ENCODE measurements at places on chromosomes 3 and 15.
A peak's percentile ranks its signal among the peaks of the same experiment; 100 is the strongest.

GRCh38 chr3:156307704-156308103 is 187.3 kb downstream of the KCNAB1 start:
- no peak for DNase-seq

GRCh38 chr3:51510996-51511395 is 11.2 kb upstream of the DCAF1 start:
- no peak for DNase-seq

- no peak for DNase-seq
These were observed 80.8 kb downstream of the RFTN1 start for GRCh38 chr3:16432714-16433113.

DNA sequence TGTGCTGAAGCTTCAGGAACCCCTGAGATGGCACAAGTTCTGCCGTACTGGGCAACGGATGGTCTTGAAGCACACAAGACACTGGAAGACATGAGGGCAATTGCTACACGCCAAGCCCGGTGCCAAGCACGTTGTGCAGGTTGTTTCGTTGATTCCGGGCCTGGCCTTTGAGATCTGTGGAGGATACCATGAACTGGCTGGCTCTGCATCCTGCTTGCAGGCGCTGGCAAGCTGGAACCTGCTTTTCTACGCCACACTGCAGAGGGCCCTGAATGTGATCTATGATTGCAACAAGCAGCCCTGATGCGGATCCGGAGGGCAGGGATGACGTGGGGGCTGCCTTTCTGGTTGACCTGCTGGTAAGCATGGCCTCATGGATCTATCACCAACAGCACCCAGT is 262.5 kb upstream of the ATP10A start:
- no peak for DNase-seq

DNA sequence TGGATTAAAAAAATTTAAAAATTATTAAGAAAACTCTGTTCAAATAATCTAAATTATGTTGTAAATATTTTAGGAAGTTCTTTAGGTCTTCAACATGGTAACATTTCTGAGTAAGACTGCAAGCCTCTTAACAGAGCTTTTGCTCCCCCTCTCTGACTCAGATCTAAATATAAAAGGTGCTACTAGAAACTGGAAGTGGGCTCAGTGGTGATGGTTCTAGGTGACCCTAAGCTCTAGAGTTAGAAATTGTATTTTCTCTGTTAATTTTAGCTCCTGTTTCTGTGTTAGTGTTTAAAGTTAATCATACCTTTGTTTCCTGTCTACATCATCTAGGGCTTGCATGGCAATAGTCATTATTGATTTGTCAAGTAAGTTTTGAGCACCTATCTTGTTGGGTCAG is 159.9 kb upstream of the MEIS2 start:
- DNase-seq = no peak

GRCh38 chr15:55909036-55909811 is 84.2 kb downstream of the NEDD4 start:
- DNase-seq = no peak

DNA sequence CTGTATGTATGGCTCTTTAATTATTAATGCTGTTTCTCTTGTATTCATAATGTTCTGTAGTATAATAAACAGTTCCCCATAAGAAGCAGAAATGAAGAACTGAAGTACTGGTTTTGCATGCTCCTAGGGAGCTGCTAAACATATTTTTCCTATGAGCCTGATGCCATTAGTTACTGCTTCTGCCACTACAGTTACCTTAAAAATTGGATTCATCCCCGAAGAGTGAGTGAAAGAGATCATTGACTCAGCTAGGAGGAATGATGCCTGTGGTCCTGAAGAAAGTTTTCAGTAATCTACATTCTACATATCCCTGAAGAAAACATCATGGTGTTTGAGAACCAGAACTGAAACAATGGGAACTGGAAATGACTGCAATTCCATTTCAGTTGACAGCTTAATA is 37.1 kb upstream of the ST3GAL6 start:
- DNase-seq = no peak

DNA sequence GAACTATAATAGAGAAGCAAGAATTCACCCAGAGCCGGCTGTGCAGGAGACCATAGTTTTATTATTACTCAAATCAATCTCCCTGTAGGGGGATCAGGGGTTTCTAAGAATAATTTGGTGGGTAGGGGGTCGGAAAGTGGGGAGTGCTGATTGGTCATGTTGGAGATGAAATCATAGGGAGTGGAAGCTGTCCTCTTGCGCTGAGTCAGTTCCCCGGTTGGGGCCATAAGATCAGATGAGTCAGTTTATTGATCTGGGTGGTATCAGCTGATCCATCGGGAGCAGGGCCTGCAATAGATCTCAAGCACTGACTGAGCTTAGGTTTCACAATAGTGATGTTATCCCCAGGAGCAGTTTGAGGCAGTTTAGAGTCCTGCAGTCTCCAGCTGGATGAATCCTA is 97.0 kb upstream of the SNRPN start:
- no peak for DNase-seq

DNA sequence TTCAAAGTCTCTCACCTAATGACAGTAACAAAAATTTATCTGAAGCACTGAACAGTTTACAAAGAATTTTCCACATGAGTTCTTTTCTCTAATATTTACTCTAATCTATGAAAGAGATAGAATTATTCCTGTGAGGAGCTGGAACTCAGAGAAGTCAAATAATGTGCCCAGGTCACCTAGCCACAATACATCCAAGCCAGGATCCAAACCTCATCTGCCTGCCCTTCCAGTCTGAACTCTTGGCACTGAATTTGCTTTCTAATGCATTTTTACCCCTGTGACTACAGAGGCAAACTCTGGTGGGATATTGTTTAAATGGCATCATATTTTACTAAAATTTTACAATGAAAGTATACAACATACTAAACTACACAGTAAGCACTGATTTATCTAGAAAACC is 191.4 kb upstream of the RORA start:
- DNase-seq = no peak

DNA sequence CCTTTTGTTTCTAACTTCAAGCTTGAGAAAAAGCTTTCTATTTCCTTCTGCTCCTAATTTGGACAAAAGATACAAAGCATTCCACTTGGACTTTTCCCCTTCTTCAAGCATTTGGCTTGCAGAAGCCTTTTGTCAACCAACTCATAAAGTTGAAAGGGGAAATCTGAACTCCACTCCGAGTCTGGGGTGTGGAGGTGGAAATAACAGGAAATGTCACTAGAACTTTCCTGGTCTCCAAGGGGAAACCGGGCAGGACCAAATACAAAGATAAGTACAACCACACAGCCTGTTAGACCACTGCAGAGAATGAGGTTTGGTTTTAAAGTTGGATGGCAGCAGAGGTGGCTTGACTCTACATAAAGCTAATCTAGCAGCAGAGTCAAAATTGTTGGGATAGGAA is 4.2 kb upstream of the C3orf80 start:
- DNase-seq = no peak

DNA sequence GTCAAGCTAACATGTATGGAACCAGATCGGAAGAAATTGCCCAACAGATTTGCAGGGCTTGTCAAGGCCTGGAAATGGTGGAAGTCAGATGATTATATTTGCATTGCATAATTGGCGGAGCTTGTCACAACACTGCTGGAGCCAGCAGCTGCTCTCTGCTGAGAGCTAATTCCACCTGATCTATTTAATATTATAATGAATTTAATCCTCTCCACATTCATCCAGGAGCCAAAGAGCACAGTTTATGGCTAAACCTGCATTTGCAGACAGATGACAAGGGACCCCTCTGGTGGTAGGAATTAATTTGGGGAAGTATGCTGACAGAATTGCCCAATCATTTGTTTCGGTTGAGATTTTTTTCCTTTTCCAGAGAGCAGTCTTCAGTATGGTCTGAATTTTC is 730.2 kb downstream of the TUSC7 start:
- no peak for DNase-seq

DNA sequence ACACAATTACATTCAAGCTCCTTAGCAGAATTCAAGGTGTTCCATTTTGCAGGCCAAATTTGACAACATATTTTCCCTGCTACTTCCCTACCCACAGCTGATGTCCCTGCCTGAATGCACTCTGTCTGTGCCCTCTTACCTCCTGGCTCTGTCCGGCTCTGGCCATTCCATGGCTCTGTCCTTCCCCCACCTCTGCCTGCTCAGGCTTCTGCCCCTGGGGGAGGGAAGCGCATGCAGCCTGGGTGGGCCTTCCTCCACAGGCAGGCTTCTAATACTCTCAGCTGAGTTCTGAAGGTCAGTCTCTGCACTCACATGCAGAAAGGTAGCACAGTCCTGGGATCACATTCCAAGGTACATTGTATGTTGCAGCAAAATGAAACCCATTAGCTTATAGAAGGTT is 113.6 kb upstream of the CACNA2D3 start:
- DNase-seq = no peak

GRCh38 chr3:69126216-69126615 is 3.8 kb upstream of the LMOD3 start:
- DNase-seq = no peak

- DNase-seq = no peak
These were observed 6.7 kb downstream of the LNP1 start for GRCh38 chr3:100407977-100408532.

DNA sequence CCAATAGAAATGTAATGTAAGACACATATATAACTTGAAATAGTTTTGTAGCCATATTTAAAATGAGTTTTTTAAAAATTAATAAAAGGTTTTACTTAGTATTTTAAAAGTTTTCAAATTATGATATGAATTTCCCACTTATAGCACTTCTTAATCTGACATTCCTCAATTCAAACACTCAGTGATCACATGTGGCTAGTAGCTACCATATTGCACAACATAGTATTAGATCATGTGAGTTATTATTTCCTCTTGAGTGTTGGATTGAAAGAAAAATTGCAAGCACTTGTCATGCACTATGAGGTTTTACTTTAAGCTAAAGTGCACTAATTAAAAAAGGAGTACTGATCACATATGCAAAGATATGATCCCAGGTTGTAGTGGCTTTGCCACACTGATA is 453.4 kb upstream of the ROBO2 start:
- DNase-seq = no peak

GRCh38 chr15:40685376-40685775 is 9.6 kb upstream of the RAD51 start:
- no peak for DNase-seq

DNA sequence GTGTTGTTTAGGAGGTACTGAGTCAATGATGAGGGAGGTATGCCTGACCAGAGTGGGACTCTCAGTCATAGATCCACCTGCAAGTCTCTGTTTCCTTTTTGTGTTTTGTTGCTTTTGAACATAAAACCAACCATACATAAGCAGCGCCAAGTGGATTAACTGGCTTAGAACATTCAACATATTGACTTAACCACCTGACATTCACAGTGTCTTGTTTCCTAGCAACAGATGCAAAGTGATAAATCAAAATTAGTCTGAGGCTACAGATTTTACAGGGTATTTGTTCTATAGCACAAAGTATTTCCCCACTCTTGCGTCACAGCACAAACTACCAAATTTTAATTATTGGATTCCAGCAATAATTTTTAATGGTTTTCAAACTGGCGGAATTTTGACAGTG is 283.8 kb downstream of the BBX start:
- DNase-seq = no peak

DNA sequence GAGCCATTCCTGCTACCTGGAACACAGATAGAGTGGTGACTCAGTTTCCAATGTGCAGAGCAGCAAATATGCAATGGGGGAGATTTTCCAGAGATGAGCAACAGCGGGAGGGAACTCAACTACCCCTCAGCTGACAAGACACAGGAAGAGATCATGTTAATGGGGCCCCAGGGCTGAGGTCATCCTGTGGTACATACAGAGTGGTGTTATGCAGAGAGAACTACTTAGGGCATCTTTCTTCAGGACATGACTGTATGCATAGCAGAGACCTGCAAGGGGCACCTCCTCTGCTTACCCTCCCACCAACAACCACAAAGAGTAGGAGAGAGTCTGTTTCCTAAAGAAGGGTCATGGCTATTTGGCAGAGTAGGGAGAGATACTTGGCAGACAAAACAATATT is 6.8 kb upstream of the TBC1D5 start:
- DNase-seq = peak; percentile 56

GRCh38 chr3:4805662-4806061 is 173.6 kb upstream of the BHLHE40 start:
- DNase-seq = peak; percentile 87

- no peak for DNase-seq
These were observed 3.0 kb downstream of the HEG1 start for GRCh38 chr3:125052624-125053303.

GRCh38 chr3:131421301-131421700 is 39.7 kb downstream of the NUDT16 start:
- DNase-seq = no peak

- DNase-seq = no peak
These were observed 217.9 kb downstream of the THSD4 start for GRCh38 chr15:71333136-71333700.

GRCh38 chr3:61562721-61563312 is 1.4 kb downstream of the PTPRG start:
- no peak for DNase-seq

- no peak for DNase-seq
These were observed 59.0 kb upstream of the PRR23E start for GRCh38 chr3:127133971-127134370.

DNA sequence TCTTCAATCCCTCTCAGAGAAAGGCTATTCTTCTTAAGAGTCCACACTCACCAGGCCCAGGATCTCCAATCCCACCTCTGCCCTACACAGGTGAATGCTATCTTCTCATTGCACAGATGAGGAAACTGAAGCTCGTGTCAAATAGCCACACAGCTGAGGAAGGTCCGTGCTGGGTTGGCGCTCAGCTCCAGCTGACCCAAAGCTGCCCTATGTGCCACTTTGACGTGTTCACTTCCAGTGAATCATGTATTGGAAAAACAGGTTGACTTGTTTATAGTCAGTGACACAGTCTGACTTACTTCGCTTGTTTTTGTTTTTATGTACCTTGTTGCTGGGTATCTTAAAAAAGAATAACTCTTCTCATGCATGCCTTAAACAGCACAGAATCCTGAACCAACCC is 32.4 kb upstream of the ALDH1A3 start:
- no peak for DNase-seq

DNA sequence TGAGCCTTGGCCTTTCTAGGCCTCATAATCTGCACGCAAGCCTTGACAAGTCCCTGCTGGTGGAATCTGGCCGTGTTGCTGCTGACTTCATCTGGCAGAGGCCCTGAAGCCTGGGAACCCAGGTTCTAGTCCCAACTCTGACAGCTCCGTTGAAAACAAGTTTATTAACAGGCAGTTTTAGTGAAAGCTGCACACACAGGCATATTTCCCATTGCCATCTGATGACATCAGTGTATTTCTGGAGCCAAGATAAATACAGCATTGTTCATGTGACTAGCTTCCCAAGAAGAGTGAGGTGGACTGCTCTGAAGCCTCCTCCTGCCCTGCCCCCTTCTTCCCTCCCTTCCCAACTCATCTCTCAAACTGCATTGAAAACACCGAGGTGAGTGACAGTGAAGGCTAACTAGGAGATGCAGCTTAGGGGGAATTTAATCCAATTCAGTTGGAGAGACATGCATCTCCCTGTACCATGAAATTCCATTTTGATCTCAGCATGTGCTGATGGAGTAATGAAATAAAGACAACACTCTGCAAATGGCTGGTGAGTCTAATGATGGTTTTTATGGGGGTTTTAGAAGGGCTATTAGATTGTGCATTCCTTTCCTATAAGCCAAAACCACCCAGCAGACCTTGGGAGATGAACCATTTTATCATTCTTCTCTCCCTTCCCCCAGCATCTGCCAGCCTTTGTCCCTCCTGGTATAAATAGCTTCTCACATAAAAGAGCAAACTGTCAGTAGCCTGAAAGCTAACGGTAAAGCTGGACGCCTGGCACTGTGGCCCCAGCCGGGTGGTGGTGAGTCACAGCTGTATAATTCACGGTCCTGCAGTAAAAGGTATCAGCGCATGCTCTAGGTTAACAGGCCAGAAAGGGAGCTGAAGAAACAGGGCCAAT is 38.0 kb downstream of the PRICKLE2 start:
- no peak for DNase-seq

GRCh38 chr3:67635806-67636205 is 18.6 kb downstream of the SUCLG2 start:
- no peak for DNase-seq
